ENCODE measurements at places on chromosomes 13 and 19. TPM values are rescaled to one million over a fixed set of nuclear protein-coding genes. Genes with fewer than 3 reads are reported as not detected.

Gene PDCD2L
- 17.8 TPM for total RNA-seq

Gene ZNF563
- total RNA-seq: 2.3 TPM

Gene CDX2
- total RNA-seq: not detected

Gene LYPD3
- total RNA-seq: 0.46 TPM

Gene SHISA2
- total RNA-seq: 9.2 TPM

Gene CYTH2
- 57.7 TPM for total RNA-seq

Gene SHC2
- 21.0 TPM for total RNA-seq

Gene SYT5
- 67.4 TPM for total RNA-seq

Gene SPIB
- total RNA-seq: 0.23 TPM

Measured in diencephalon (tissue), 1 donor.